ENCODE measurements at places on chromosomes 4 and X.
A peak's percentile ranks its signal among the peaks of the same experiment; 100 is the strongest.

DNA sequence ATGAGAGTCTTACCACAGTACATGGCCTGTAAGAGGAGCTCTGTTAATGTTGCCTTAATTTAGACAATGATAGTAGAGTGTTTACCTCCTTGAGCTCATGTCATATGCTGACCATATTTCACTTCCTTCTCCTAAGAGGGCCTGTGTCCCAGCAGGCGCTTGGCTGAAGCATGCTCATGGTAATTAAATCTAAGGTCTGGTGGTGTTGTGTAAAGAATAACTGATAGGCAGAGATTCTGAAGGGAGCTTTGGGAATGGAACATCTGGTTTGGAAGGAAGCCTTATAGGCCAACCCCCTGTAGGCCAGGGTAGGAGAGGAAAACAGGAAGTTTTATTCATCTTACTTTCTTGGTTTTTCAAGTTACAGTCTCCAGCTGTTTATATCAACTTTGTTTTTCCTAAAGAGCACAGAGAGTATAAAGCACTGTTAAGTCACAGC, 300.2 kb downstream of the USP46 start:
- no peak for DNase-seq

- peak; percentile 47 for DNase-seq
Measured at GRCh38 chrX:133921764-133922389, 63.5 kb downstream of the GPC3 start.

- DNase-seq: no peak
Measured at GRCh38 chr4:1310031-1310795, 20.5 kb downstream of the MAEA start.

DNA sequence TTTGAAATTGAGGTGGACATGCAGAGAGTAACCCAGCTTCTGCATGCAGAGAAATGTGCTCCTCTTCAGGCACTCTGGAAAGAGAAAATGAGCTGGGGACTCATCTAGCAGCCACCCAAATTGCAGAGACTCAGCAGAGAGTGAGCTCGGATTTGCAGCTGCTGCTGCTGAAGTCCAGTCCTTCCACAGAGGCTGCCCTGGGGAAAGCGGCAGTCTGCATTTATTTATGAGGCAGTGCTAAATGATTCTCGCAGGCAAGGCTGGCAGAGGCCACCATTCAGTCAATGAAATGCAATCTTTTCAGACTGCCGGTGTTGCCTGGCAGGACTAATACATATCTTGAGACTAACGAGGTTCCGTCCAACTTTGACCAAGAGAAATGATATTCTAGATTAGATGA, 404.8 kb downstream of the NLGN4X start:
- no peak for DNase-seq

- DNase-seq: no peak
Measured at GRCh38 chr4:94877973-94878372, 120.2 kb downstream of the BMPR1B start.

GRCh38 chrX:50579955-50580354, 109.3 kb upstream of the DGKK start:
- DNase-seq: peak; percentile 73

DNA sequence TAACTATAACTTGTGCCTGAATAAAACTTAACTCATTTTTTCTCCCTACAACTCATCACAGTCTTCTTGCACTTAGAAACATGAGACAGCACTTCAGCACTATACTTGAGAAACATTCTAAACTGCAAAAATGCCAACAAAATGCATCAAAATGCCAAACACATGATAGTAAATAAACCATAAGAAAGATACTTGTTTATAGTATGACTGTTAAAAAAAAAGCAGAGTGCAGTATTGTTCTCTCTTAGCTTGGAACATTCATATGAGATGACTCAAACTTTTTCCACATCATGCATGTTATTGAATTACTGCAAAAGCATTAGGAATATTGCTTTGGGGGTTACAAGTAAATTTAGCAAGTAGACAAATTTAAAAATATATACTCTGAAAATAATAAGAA, 135.7 kb upstream of the ANXA10 start:
- DNase-seq: no peak

- DNase-seq: no peak
Measured at GRCh38 chr4:182343453-182343852, 100.3 kb downstream of the TENM3 start.

All from hematopoietic multipotent progenitor cell treated with erythropoietin and hydrocortisone succinate and interleukin-3 and kit ligand, for 6 days (in vitro differentiated cells).